ENCODE measurements at places on chromosomes 7 and 10.

DNA sequence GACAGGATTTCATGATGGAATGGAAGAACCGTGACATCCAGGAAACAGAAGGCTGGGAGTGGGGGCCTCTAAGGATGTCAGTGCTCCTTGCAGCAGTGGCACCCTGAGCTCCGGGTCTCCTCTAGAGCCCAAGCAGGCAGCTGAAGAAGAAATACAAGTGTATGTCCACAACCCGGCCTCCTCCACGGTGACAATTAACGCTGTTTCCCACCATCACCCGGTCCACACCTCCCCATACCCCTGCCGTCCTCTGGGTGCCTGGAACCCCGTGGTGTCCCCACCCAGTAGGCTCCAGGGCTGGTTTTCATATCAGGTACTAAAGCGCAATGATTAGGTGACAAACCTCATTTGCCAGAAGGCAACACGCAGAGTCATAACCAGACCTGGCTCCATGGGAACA, 30.3 kb downstream of the GRID1 start:
- DNase-seq, result no peak

GRCh38 chr7:157502701-157503111, 165.9 kb downstream of the DNAJB6 start:
- DNase-seq, result no peak

- no peak for DNase-seq
Observed at GRCh38 chr10:30781670-30782121, 152.1 kb upstream of the LYZL2 start.

DNA sequence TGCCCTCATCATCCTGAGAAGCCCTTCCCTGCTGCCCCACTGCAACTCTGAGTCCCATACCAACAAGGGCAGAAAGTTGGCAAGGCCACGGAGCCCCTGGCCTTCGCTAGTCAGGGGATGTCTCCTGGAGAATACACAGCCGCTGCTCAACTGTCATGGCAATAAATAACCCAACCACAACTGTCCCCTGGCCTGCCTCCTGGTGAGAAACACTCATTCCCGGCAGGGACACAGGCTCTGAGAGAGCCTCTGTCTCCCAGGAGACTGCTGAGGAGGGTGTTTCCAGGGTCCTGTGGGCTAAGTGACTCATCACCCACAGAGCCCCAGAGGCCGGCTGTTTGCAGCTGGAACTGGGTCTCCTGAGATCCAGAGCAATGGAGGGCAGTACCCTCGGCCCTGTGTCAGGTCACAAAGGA, 354.1 kb downstream of the TNS3 start:
- peak; percentile 70 for DNase-seq

DNA sequence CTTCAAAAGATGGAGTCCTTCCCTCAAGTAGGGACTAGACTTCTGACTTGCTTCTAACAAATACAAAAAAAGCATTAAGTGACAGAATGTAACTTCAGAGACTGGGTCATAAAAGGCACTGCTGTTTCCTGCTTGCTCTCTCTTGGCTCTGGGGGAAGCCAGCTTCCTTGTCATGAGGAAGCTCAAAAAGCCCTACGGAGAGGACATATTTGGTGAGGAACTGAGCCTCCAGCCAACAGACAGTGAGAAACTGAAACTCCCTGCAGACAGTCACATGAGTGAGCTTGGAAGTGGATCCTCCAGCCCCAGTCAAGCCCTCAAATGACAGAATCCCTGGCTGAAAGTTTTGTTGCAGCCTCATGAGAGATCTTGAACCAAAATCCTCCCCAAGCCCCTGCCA, 26.3 kb upstream of the SLC35G1 start:
- no peak for DNase-seq

DNA sequence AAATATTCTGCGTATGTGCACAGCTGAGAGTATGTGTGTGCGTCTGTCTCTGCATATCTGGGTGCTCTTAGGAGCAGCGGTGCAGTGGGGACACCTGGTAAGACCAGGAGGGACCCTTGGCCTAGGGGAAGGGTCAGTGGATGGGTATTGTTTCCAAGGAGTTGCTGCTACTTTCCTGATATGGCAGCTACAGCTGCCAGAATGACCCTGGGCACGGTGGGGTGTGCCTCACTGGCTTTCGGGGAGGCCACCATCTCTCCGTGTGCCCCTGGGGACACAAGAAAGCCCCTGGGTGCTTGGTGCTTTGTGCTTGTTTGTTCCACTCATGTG, 8.6 kb downstream of the PFKFB3 start:
- no peak for DNase-seq

DNA sequence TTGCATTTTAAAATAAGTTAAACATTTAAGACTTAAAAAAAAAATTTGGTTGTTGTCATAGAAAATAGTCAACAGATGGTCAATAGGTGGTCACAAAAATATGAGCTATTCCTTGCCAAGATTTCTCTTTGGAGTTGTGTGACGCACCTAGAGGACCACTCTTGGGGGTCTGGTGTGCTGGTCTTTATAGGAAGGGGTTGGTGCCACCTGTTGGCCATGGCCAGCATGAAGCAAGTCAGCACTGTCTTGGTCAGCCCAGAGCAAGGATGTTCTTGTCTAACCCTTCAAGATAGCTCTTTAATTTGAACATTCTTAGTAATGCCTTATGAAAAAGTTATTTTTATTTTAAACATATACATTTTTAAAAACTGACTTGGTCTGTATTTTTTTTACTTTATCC, 267.9 kb upstream of the CNTNAP2 start:
- DNase-seq, result no peak

DNA sequence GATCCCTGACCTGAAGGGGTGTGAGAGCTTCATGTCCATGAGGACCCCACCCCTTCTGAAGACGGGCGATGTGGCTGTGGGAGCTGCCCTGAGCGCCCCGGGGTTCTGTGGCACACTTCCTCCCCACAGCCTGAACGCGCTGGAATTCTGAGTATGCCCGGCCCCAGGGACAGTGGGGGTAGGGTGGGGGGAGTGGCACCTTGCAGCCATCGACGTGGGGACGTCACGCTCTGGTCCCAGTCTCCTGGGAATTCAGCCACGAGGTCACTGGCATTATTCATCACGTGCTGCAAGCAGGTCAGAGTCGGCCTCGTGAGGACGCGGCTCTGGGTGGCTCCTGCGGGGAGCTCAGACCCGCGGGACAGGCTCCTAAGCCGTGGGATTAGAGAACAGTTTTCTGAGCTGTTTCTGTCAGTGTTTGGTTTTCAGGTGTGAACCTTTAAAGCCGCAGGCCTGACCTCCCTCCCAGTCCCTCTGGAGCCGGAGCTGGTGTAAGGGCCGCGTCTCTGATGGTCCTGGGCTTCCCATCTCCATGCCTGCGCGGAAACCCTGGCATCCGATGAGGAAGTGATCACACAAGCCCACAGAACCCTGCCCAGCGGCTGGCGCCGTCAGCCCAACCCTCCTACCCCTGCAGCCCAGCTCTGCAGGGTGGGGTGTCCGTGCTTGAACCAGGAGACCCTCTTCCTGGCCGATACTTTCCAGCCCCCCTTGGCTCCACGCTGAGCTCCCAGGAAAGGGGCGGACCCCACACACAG, 16.1 kb downstream of the GPR146 start:
- DNase-seq, result no peak

DNA sequence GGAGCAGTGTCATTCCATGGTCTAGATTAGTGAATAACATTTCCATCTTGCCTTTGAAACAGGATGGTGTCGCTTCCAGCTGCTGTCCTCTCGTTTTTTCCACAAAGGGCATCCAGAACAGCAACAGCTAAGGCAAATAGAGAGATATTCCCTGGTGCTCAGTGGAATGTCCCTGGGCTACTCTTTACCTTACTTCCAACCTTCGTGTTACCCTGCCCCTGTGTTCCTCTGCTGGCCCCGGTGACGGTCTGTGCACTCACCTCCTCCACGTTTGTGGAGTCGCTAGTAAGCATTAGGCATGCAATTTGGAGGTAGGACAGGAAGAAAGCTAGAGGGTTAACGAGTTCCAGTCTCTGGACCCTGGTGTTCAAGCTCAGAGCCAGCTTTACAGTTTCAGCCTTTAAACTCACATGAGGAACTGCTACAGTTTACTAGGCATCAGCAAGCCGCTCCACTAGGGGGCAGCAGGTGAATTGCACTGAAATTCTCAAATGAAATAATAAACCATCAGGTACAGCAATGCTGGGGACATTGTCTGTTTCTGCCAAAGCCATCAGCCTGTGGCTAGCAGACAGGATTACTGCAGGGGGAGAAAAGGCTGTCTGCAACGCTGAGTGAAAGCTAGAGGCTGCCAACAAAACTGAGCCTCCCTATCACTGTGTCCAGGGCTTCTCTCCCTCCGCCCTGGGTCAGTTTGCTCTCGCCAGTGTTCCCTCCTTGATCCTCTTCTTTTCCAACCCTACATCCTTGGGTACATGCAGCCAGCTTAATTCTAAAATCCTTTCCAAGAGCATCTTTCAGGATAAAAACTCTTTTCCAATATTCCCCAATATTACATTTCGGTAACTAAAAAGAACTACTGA, 9.0 kb downstream of the MRPL32 start:
- DNase-seq, result peak; percentile 80

- DNase-seq, result no peak
Observed at GRCh38 chr7:122883049-122883680, 3.1 kb downstream of the CADPS2 start.

DNA sequence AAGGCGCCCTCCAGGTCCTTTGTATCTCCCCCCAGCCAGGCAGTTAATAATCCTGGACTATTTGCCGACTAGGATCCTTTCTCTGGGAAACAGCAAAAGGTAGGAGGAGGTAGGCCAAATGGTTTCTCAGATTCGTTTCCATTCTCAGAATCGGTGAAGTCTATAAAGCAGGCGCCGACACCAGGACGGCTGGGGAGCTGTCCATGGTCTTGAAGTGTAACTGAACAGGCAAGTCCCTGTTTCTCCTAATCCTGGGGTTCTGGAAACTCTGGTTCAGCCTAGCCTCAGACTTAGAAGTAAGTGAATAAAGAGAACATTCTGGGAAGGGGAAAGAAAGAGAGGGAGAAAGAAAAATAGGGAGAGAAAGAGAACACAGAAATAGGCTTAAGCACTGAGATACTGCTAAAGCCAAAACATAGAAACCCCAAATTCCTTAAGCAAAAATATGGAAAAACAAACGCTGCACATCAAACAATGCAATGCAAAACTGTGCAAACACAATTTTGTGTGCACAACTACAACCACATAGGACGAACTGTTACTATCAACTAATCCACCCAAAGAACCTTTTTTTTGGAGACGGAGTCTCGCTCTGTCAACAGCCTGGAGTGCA, 11.1 kb upstream of the INA start:
- DNase-seq, result peak; percentile 74

GRCh38 chr10:69070951-69071350, 17.0 kb upstream of the SRGN start:
- DNase-seq, result no peak

DNA sequence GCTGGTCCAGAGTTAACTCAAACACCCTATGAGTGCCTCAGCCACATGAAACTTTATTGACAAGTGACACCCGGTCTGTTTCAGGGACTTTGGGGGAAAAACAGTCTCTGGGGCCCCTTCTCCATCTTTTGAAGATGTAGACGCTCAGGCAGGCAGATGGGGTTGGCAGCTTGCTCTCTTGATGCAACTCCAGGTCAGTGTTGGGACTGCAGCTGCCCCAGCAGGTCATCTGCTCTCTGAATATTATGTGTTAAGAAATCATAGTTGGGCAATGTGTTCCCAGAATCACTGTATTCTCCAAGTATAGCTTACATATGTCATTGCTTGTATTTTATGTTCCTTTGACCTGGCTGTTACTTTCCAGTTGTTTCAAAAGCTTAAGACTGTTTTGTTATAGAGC, 544.9 kb upstream of the MGMT start:
- no peak for DNase-seq

- DNase-seq, result no peak
Observed at GRCh38 chr10:122263971-122264370, 7.1 kb upstream of the BTBD16 start.

- no peak for DNase-seq
Observed at GRCh38 chr10:77850620-77851231, 75.8 kb downstream of the DLG5 start.

DNA sequence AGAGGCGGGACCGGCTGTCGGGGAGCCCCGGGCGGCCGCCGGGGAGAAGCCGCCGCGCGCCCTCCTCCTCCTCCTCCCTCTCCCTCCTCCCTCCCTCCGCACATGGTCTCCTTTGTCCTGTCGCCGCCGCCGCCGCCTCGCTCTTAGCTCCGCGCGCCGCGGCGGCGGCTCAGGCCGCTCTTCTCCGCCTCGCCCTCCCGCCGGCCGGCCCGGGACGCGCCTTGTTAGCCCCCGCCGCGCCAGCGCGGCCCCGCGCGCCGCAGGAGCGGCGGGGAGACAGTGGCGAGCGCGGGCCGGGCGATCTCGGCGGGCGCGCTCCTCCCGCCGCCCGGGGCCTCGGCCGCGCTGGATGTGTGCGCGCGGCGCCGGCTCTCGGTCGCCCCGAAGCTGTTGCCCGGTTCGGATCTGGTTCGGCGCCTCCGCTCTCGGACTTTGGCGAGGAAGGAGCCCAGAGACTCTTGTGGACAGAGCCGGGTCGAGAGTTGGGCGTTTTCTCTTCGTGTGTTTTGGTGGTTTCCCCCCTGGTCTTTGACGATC, 437.4 kb upstream of the GALNT17 start:
- DNase-seq, result no peak

GRCh38 chr10:60021361-60021760, 115.0 kb upstream of the CCDC6 start:
- no peak for DNase-seq

DNA sequence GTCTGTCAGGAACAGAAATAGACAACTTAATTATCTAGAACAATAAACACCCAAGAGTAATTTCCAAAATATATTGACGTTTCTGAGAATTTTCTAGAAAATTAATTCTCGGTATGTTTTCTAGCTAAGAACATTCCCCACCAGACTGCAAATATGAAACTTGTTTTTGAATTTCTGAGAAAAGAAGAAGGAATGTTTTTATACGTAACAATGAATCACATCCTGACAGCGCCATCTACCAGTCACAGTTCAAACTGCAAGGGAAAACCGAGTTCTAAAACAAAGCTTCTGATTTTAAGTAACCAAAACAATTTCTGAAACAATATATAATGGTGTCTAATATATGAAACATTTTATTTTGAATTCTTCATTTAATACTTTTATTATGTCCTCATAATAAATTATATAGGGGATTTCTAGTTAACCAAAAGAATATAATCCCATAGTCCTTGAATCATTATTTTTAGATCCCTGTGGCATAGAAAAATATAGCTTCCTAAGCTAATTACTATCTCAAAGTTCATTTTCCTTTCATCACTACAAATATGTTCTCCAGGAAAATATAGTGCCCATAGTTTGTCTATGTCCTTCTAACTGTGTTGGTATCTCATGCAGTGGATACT, 34.5 kb upstream of the MEOX2 start:
- peak; percentile 67 for DNase-seq
